ENCODE measurements at places on chromosomes 1 and 21.

DNA sequence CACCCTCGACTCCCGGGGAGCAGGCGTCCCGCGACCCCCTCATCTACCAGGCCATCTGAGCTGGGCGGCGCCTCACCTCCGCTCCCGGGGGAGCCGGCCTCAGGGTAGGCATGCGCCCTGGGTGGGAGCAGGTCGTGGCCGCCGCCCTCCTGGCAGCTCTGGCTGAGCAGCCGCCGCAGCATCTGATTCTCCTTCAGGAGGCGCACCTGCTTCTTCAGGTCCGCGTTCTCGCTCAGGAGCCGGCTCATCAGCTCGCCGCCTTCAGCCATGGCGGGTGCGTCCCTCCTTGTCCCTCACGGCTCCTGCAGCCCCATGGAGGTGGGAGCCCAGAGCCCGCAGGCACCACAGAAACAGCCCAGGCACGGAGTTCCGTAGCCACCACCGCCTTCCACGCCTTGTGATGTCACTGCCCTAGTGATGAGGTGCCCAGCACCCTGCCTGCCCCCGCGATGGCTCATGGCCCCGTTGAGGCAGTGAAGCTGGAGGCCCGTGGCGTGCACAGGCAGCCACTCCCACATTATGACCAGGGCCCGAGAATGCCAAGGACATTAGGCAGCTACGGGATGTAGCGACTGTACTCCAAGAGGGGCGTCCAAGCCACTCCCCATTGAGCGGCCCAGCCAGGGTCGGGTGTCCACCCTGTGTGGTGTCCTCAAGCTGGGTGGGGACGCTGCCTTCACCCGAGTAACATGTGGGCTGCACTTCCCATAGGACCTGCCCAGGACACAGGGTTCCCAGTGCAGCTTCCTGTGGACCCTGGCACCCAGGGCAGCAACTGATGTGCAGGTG, 1.5 kb downstream of the SPATC1L start:
- peak; percentile 64 for DNase-seq

DNA sequence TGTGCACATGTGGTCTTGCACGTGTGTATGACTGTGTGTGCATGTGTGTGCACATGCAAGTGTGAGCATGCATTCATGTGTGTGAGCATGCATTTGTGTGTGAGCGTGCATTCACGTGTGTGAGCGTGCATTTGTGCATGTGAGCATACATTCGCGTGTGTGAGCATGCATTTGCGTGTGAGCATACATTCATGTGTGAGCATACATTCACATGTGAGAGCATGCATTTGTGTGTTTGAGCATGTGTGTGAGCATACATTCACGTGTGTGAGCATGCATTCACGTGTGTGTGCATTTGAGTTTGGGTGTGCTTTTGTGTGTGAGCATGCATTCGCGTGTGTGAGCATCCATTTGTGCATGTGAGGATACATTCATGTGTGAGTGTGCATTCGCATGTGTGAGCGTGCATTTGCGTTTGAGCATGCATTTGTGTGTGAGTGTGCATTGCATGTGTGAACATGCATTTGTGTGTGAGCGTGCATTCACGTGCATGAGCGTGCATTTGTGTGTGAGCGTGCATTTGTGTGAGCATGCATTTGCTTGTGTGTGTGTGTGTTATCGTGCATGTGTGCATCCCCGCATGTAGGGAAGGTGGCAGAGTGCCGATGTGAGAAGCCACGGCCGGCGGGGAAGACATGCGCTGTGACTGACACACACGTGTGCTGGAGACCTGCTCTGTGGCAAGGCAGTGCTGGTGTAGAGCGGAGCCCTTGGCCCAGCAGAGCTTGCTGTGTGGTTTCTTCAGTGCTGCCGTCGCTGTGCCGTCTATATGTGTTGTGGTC, 18.2 kb downstream of the ITGB2 start:
- DNase-seq = no peak

GRCh38 chr1:210662291-210663050, 333.8 kb downstream of the HHAT start:
- DNase-seq = no peak

- DNase-seq = no peak
Observed at GRCh38 chr1:96240438-96240837, 481.1 kb upstream of the PTBP2 start.

GRCh38 chr1:107830075-107830474, 134.9 kb downstream of the VAV3 start:
- no peak for DNase-seq

DNA sequence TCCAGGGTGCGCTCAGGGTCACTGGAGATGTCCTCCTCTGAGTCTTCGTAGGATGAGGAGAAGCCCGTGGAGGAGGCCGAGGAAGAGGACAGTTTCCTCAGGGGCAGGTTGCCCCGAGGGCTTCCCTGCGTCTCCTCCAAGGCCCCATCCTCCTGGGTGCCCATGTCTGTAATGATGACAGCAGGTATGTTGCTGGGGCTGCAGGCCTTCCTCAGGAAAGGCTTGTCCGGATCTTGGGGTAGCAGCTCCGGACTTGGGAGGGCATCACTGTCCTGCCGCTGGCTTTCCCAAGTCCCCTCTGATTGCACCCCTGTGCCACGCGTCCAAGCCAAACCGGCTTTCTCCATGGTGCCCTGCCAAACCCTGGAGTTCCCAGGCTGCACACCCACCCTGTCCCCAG, 3.5 kb downstream of the ITPKB start:
- DNase-seq = no peak

DNA sequence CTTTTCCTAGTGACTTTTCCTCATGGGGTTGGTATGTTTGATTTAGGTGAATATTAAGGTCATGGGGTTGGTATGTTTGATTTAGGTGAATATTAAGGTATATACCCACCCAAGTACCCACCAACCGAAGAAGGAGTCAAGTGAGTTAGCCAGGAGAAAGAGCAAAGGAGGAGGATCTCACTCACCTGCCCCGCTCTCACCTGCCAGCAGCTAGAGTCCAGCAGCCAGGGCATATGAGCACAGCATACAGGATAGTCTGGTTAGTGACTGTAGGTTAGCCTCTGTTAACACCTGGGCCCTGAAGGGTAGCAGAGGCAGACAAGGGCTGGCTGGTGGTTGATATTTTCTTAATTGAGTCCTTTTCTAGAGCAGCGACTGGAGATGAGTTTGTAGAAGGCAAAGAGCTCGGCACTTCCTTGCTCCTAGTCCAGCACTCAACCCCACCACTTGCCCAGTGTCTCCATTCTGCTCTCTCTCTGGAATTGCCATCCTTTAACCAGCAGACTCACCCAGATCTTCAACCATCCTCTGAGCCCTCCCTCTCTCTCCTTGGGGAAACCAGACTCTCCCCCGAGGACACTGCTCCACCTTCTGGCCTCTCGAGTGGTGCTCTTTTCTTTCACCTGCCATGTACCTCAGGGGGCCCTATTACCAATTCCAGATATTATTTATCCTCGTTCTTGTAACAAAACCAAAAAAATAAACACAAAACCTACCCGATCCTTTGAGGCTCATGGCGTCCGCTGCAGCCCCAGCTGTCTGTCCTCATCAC, 16.3 kb upstream of the DESI2 start:
- DNase-seq = no peak

DNA sequence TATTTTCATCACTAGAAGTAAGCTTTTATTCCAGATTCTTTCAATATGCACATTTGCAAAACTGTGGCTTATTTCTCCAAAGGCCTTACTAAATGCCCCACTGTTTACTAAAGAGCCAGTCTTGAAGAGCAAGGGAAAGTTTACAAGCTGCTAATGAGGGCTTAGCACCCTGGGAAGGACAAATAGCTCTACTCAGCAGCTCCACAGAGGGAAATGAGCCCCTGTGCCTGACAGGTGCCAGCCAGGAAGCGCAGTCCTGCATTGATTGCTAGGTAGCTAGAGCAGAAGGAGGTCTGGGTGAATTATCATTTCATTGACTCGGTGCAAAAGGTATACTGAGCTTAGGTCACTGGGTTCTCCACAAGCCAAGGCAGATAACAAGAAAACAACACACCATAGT, 307.0 kb downstream of the SETD4 start:
- no peak for DNase-seq

DNA sequence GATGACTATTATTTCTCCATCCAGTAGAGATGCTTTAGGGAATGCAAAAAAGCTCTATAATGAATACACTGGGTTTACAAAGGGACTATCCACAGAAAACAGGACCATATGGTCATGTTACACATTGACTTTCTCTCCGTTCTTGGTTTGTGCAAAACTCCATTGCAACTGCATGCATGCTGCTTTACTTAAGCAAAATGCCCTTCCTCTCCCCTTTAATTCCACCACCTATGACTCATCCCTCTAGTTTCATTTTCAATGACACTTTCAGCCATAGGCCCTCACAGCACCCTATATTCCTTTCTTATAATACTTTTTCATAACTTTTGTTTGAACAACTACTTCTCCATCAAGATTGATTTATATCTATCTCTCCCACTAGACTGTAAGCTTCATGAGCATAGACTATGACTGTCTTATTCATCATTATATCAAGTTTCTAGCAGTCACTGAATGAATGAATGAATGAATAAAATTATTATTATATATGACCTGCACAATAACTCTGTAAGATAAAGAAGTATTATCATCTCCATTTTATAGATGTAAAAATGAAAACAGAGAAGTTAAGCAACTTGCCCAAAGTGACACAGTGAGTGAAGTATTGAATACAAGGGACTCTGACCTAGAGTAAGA, 248.9 kb downstream of the PLPP3 start:
- no peak for DNase-seq

DNA sequence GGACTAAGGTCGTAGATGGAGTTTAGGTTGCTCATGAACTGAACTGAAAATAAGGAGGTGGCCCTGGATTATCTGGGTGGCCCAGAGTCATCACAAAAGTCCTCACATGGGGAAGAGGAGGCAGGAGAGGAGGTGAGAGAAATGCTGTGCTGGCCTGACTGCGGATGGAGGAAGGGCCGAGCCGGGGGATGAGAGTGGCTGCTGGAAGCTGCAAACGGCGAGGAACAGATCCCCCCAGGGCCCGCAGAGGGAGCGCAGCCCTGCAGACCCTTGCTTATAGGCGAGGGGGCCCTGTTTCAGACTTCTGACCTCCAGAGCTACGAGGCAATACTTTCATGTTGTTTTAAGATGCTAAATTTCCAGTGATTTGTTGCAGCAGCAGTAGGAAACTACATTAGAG, 102.7 kb upstream of the C1orf174 start:
- no peak for DNase-seq

DNA sequence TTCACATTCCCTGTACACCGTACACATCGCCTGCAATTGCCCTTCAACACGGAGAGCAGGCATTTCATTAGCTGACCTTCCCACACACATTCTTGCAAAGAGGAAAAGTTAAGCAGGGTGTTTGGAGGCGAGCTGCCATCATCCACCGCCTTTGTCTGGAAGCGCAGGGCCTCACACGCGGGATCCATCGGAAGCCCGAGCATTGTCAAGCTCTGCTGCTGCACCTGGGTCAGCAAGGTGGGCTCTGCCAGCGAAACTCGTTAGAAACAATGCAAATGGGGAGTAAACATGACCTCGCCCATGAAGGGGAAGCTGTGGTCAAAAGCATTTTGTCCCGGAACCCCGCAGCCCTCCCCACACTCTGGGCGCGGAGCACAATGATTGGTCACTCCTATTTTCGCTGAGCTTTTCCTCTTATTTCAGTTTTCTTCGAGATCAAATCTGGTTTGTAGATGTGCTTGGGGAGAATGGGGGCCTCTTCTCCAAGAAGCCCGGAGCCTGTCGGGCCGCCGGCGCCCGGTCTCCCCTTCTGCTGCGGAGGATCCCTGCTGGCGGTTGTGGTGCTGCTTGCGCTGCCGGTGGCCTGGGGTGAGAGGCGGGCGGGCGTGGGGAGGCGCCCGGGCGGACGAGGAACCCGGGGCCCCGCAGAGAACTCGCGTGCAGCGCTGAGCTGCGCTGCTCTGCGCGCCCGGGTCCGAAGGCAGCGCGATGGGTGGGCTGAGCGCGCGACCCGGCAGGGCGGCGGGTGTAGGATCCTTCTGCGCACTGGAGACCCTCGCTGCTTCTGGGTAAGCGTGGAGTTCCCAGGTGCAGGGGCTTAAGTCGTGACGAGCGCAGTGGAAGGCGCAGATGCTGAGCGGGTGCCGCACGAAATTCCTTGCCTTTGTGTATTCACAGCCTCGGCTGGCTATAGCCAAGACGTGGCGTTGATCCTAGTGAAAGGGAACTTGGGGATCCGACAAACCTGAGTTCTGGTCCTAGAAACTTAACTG, at the start of gene CR1:
Gene CR1 (plus strand): TSS at position 357 of the 992 bp plus-strand sequence. CDS start 111 bp downstream, at position 468.
- DNase-seq = no peak

GRCh38 chr1:204493984-204494280, 673 bp downstream of the PIK3C2B start:
- DNase-seq = peak; percentile 51

GRCh38 chr1:228286505-228287417, 78.9 kb downstream of the OBSCN start:
- DNase-seq = no peak

GRCh38 chr1:231039161-231040018, 664 bp downstream of the FAM89A start:
- DNase-seq = peak; percentile 74

DNA sequence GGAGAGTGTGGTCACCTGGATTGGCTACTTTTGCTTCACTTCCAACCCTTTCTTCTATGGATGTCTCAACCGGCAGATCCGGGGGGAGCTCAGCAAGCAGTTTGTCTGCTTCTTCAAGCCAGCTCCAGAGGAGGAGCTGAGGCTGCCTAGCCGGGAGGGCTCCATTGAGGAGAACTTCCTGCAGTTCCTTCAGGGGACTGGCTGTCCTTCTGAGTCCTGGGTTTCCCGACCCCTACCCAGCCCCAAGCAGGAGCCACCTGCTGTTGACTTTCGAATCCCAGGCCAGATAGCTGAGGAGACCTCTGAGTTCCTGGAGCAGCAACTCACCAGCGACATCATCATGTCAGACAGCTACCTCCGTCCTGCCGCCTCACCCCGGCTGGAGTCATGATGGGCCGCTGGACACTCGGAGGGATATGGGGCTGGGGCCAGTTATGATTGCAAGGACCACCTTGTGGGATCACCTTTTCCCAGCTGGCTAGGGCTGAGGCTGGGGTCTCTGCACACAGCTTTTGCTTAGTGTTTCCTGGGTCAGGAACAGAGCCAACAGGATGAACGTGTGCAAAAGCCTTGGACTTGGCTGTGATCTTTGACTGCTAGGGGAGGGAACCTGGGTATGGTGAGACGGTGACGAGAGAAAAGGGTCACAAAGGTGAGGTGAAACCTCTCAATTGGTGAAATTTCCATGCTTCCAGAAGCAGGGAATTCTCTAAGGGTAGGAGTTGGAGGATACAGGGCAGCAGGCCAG, 4.3 kb upstream of the GNAI3 start:
- DNase-seq = no peak

- DNase-seq = no peak
Observed at GRCh38 chr1:27388337-27389005, 4.0 kb upstream of the GPR3 start.

- DNase-seq = no peak
Observed at GRCh38 chr21:44895859-44896258, 22.4 kb upstream of the PTTG1IP start.

GRCh38 chr1:224205438-224205840, 22.4 kb downstream of the DEGS1 start:
- peak; percentile 53 for DNase-seq

DNA sequence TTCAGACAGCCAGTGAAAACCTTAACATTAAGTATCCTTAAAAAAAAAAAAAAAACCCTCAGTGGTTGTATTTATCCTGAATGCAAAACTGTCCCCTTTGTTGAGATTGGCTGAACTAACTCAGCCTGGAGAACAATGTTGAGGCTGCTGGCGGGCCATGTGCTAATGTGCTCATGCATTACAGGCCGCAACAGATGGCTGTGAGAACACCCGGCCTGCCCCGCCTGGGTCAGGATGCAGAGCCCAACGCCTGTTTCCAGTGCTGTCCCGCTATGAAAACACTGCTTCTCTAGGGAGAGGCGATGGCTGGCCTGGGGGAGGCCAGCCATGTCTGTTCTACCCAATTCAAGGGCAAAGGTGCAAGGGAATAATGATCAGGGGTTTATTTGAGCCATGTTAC, 13.8 kb downstream of the OLIG2 start:
- no peak for DNase-seq
